CD4-positive, alpha-beta T cell treated with Interleukin-6 at 100 ng/mL for 8 hours (primary cell): ENCODE measurements at places on chromosomes 2 and 18.

GRCh38 chr2:233221378-233222063, 30.0 kb upstream of the ATG16L1 start:
- DNase-seq = no peak

GRCh38 chr2:27860111-27860510, 30.1 kb downstream of the RBKS start:
- no peak for DNase-seq

- no peak for DNase-seq
These were observed 1.7 kb upstream of the COX5B start for GRCh38 chr2:97644023-97644717.

DNA sequence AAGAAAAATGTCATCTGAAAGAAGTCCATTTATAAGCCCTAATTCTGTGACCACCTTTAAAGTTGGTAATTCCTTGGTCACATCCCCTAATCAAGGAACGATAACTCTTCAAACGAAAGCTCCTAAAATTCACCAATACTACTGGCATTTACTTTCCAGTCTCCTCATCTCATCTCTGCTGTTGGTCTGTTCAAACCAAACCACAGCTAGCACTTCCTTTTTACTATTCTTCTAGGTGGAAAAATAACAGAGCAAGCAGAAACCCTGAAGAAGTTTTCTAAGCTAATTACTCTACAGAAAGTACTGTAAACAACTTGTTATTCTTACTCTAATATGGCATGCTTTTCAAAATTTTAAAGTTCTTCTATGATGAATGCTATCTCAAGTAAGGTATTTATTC, 21.6 kb downstream of the TIA1 start:
- no peak for DNase-seq

GRCh38 chr18:60732143-60732542, 359.6 kb upstream of the MC4R start:
- DNase-seq = no peak

DNA sequence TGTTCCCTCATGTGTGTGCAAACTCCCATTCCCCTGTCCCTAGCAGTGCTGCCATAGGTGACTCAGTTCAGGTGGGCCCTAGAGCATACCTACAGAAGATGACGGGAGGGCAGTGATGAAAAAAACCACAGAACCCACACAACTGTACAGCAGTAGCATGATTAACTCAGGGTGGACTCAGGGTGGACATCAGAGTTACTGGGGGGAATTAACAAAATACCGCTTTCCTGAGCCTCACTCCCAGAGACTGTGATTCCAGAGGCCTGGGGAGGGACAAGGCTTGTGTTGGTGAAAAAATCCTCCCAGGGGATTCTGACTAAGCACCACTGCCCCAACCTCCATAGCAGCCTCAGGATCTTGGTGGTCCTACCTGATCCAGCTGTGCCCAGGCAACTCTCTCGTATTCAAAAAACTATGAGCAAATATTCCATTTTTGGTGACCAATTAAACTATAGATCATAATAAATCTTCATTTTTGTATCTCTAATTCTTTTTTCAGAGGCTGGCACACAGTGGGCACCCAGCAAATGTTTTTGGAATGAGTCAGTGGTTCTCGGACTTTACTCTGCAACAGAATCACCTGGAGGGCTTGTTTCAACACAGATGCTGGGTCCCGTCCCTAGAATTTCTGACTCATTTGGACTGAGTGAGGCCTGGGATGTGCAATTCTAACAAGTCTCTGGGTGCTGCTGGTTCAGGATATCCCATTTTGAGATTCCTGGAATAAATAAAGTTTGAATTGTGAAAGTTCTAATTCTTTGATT, 84.1 kb upstream of the NABP1 start:
- no peak for DNase-seq

DNA sequence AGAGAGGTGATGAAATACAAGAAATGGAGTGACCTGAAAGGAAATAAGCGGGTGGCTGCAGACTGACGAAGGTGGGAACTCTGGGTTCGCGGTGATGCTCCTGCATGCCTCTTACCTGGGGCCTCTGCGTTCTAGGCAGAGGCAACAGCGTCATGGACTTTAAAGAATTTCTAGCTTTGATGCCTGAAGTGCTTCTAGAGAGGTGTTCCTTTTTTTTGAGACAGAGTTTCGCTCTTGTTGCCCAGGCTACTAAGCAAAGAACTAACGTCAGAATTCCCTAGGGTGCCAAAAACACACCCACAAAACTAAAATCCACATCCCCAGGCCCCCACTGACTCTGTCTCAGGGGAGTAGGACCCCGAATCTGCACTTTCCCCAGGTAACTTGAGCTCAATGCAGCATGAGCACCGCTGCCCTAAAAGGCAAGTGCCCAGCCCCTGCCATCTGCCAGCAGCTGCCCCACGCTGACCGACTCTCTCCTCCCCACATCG, 110.5 kb upstream of the ID2 start:
- no peak for DNase-seq

DNA sequence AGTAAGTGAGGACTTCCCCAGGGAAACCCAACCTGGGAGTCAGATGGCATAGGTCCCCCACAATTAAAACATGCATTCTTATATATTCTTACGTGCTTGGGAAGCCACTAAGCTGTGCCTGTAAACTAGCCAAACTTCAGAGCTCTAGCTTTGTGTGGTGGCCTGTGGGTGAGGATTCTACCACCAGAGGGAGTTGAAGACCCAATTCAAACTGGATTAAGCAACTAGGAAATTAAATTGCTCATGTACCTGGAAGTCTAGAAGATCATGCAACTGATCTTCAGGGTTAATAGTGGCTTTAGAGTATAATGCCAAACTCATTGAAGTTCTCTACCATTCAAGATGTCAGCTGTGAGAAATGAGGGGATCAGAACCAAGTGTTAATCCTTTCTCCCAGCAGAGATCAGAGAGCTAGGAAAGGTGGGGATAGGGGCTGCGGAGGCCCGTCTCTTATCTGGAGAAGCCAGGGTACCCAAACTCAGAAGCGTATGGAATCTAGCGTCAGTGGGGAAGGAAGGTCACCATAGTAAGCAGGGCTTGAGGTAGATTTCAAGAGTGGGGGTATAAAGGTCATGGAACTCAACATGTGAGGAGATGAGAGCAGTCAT, 53.2 kb upstream of the CCDC85A start:
- DNase-seq = no peak

GRCh38 chr2:160551259-160551658, 57.7 kb upstream of the RBMS1 start:
- DNase-seq = no peak

DNA sequence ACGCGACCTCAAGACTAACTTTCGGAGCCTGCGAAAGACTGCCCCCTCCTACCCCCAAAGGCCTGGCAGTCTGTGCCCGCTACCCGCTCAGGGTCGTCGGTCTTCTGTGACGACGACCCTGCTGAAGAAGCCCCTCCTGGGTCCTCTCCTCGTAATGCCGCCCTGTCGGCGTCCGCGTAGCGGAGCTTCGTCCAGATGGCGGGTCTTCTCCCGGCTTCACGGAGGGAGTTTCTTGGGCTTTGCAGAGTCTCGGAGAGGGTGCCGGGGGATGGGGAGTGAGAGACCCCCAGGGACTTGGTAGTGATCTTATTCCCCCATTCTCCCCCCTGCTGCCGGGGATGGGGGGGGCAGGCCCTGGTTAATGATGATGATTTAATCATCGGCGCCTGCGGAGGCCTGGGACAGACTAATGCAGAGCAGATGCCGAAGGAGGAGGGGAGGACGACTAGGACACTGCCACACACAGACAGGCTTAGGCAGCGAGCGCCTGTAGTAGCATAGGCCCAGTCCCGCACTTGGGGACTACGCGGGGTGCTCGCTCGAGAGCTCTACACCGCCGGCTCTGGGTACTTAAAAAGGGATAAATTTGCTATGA, 528 bp upstream of the PCGF1 start:
- DNase-seq = no peak
